Amygdala (tissue), 56 donors: ENCODE measurements at places on chromosomes 6 and 20.
A peak's percentile ranks its signal among the peaks of the same experiment; 100 is the strongest.

DNA sequence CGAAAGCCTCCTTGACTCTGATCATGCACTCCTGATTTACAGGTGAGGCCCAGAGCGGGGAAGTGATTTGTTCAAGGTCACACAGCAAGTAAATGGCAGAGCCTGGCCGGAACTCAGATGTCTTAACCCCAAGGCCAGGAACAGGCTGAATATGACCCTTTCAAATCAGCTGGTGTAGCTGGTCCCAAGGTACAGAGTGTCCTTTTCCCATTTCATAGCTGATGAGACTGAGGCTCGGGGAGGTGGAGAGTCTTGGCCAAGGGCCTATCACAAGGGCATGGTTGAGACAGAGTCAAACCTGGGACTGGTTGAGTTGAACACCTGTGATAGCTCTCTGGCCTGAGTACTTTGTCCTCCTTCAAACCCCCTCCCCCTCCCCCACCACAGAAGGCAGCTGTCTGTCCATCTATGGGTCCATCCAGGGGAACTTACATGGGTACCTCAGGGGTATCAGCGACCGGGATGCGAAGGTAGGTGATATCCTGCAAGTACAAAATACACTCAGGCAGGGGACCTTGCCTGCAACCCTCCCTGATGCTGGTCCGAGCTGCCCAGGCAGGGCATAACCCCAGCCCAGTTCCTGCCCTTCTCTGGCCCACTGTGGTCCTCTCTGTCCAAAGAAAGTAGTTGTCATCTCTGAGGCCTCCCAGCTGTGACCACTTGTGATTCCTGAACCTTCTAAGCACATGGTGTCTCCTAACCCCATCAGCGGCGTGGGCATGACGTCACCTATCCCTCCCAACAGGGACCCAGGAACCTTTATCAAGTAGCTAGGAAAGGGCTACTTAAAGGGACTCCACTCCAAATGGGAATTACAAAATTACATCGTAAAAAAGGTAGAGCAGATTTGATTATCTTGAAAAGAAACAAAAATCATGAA, 5.6 kb downstream of the DUSP15 start:
- DNase-seq, result no peak

- no peak for DNase-seq
Observed at GRCh38 chr6:162373192-162373591, 354.4 kb downstream of the PRKN start.

DNA sequence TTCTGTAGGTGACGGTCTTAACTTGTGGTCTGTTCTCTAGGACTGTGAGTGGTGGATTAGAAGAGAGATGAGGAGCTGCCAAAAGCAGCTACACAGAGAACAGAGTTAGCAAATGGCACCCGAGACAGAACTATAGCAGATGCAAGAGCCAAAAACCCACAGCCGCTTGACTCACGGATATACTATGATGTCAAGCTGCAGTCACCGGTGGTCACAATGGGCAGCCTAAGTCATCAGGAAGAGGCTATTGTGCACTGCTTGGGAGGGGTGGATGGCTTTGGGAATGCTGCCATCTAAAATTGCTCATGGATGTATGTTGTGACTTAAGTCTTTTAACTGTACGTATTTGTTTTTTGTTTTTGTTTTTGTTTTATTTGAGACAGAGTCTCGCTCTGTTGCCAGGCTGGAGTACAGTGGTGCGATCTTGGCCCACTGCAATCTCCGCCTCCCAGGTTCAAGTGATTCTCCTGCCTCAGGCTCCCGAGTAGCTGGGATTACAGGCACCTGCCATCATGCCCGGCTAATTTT, at the start of gene GTSF1L:
GTSF1L (minus strand) TSS at position 192 of the 528 bp plus-strand sequence. CDS start 308 bp downstream, outside the sequence.
- no peak for DNase-seq

DNA sequence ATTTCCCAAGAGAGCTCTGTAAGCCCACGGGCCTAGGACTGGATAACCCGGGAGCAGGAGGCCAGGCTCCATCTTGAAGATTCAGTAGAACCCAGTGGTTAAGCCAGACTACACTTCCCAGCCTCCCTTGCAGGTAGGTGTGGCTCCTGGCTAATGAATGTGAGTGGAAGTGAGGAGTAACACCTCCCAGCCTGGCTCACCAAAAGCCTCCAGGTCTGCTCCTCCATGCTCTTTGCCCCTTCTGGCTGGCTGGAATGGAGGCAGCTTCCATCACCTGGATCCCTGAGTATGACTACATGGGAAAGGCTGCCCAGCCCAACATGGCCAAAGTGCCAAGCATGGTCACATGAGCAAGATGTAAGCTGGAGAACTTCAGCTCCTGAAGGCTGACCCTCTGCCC, 9.7 kb downstream of the LRRN4 start:
- no peak for DNase-seq

DNA sequence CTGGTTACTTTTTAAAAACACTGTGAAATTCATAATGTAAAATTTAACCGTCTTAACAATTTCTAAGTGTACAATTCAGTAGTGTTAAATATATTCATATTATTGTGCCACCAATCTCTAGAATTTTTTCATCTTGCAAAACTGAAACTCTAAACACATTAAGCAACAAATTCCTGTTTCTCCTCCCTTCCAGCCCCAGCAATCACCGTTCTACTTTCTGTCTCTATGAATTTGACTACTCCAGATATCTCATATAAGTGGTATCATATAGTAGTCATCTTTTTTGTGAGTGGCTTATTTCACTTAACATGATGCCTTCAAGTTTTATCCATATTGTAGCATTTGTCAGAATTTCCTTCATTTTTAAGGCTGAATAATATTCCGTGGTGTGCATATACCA, 44.7 kb downstream of the RSPH3 start:
- DNase-seq, result no peak

GRCh38 chr20:42392442-42392841, 774.3 kb upstream of the CHD6 start:
- DNase-seq, result no peak

GRCh38 chr20:37880726-37881591, 22.0 kb upstream of the VSTM2L start:
- DNase-seq, result no peak

DNA sequence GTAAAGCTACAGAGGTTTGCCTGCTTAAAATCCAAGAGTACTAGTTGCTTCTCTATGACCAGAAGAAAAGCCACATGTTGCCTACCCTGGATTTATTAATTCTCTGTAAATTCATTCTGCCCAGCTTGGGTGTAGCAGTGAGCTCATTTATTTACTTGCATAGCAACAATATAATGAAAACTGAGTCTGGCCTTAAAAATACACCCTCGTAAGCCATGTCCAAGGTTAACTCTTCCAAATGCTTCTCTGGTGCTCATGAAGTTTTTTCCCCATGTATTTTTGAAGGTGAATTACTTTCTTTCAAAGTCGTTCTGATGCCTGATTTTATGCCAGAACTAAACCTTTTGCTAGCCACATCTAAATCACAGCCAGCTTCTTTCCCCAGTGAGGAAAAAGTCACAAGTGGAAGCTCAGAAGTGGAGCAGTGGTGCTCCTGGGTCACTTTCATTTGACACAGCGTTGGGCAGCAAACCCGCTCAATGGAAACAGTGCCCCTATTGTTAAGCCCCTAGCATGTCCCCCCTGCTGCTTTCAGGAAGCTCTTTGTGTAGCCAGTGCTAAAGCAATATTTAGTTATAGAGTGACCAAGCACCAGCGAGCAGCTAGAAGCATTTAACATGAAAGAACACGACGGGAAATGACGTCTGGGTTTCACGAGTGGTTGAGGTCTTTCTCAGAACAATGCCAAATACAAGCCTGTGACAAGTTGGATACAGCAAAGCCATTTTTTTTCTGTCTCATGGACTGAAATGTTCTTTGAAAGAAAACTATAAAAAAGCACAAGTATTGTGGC, 29.8 kb downstream of the NEDD9 start:
- DNase-seq, result peak; percentile 77

GRCh38 chr6:72624557-72625160, 2.8 kb downstream of the KCNQ5 start:
- no peak for DNase-seq

- DNase-seq, result no peak
Observed at GRCh38 chr20:16351415-16351814, 221.8 kb downstream of the KIF16B start.

GRCh38 chr6:7170117-7170732, 62.5 kb downstream of the RREB1 start:
- no peak for DNase-seq

- no peak for DNase-seq
Observed at GRCh38 chr6:46329568-46329967, 158.8 kb upstream of the ENPP5 start.

- no peak for DNase-seq
Observed at GRCh38 chr6:143328876-143329275, 121.6 kb downstream of the ADAT2 start.

- no peak for DNase-seq
Observed at GRCh38 chr6:163944897-163945296, 530.4 kb downstream of the QKI start.

- no peak for DNase-seq
Observed at GRCh38 chr6:107977283-107977682, 19.3 kb upstream of the SEC63 start.

DNA sequence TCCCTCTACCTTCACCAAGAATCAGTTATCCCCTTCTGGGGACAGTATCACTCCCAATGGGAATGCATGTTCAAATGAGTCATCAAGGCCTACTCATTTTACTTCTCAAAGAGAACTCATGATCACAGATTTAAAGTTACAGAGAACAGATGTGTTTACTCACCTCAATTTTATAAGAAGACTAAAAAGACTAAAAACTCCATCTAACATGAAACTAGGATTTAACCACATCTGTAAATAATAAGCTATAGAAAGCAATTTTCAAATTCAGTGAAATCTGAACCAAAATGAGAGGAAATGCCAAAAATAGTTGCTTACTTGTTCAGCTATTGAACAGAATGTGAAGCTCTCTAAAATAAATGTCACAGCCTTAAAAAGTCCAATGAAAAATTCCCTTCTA, 300.1 kb upstream of the KCNQ5 start:
- DNase-seq, result no peak

DNA sequence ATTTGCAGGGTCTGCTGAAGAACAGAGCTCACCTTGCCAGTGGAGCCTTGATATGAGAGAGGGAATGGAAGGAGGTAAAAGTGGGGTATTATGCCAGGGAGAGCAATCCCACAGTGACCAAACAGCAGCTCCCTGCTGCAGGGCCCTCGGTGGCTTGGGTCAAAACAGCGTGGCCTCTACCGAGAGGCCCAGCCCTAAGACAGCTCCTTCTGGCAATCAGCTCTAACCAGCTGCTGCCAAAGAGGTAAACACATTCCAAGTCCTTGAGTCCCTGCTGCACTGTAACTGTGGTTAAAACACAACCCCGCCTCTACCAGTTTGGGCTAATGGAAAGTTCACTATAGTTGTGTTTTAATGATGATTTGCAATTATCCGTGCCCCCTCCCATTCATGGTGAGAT, 1.4 kb upstream of the DAAM2 start:
- DNase-seq, result no peak

GRCh38 chr6:24910961-24911725, 24.6 kb downstream of the RIPOR2 start:
- DNase-seq, result no peak

DNA sequence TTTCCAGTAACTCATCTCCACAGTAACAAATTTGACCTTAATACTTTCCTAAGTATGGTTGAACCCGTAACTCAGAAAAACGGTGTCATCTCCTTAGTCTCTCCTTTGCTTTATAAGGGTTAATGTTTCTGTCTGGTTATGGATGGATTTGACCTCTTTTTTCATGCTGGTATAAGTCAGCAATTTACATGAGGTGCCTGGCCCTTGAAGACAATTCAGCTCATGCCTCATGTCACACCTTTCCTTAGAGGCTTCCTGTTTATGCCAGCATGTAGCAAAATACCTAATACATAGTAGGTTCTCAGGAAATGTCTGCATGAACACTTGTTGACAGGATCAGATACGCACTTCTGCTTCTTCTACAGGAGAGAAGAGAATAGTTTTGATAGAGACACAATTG, 37.7 kb upstream of the C20orf144 start:
- DNase-seq, result no peak

- no peak for DNase-seq
Observed at GRCh38 chr20:19121463-19121862, 91.0 kb upstream of the SLC24A3 start.

- DNase-seq, result no peak
Observed at GRCh38 chr20:48620154-48620506, 207.7 kb downstream of the PREX1 start.

GRCh38 chr6:42113936-42114636, 28.3 kb downstream of the C6orf132 start:
- no peak for DNase-seq

GRCh38 chr20:18907353-18907752, 93.8 kb downstream of the SCP2D1 start:
- DNase-seq, result no peak

DNA sequence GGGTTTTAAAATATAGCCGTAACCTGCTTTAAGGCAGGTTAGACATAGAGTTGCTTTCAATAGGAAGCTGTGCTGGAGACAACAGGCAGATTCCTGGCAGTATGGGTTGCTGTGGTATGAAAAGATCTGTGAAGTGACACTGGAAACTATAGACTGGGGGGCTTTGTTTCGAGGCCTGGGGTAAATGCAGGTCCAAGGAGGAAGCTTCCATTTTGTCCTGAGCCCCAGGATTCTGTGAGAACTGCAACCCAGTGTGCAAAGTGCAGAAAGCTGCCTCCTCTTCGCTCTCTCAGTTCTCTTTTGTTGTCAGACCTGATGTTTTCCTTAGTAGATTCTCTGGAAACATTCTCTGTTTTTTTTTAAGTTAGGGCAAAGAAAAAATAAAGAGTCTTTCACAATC, 86.9 kb downstream of the LYRM4 start:
- DNase-seq, result no peak

- DNase-seq, result no peak
Observed at GRCh38 chr6:136693090-136693489, 99.2 kb downstream of the MAP3K5 start.

DNA sequence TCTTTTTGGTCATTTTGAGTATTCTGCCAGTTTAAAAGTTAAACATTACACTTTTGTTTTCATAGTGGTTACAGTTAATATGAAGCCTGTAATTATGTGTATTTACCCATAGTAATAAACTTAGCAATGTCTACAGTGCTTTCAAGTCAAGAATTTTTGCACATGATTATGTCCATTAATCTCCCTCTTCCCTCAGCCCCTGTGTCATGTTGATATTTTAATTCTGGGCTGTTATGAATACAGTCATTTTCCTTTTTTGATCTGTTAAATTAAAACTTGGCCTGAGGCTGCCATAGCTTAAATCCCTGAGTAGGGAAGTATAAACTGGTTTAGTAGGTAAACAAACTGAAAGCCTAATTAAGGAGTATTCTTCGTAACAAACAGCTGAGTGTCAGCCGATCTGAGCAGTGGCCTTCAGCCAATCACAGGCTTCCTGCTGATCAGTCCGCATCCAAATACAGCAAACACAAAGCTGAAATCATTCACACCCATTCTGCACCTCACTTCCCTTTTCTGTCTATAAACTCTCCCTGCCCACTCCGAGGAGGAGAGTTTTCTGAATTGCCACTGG, 9.5 kb upstream of the SFT2D1 start:
- DNase-seq, result no peak

GRCh38 chr6:14252271-14252850, 134.8 kb downstream of the CD83 start:
- no peak for DNase-seq

- no peak for DNase-seq
Observed at GRCh38 chr6:12418946-12419345, 128.8 kb downstream of the EDN1 start.

- no peak for DNase-seq
Observed at GRCh38 chr20:61301711-61302525, 49.9 kb downstream of the CDH4 start.
